ENCODE measurements at places on chromosomes 7 and 10. TPM values are rescaled to one million over a fixed set of nuclear protein-coding genes. Genes with fewer than 3 reads are reported as not detected.

KLF14 gene
- not detected for total RNA-seq

PCDH15 gene
- 0.86 TPM for total RNA-seq

EPO gene
- 0.29 TPM for total RNA-seq

SUFU gene
- 19.1 TPM for total RNA-seq

CXCL12 gene
- total RNA-seq: 0.91 TPM

NRP1 gene
- 24.0 TPM for total RNA-seq

ST8SIA6 gene
- 0.46 TPM for total RNA-seq

NUTM2E gene
- total RNA-seq: not detected

SAMD9L gene
- total RNA-seq: not detected

NUTM2A gene
- total RNA-seq: 0.28 TPM

DNA sequence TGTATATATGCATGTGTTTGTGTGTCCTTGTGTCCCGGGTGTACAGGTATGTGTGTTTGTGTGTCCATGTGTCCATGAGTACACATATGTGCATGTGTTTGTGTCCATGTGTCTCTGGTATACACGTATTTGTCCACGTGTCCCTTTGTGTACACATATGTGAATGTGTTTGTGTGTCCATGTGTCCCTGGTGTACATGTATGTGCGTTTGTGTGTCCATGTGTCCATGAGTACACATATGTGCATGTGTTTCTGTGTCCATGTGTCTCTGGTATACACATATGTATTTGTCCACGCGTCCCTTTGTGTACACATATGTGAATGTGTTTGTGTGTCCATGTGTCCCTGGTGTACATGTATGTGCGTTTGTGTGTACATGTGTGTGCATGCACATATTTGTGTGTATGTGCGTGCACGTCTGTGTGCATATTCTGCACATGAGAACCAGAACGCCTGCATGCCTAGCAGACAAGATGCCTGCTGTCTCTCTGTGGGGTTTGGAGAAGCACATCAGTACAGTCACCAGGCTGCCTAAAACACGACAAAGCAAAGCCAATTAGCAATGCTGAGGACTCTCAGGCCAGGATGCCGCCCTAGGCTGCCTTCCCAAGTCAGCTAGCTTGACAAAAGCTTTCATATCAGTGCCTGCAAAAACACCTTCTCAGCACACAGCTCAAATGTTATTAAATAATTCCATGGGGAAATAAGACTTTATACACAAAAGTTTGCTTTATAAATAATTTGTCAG is 327.8 kb downstream of the PTPRN2 start:
- no peak for DNase-seq

DNA sequence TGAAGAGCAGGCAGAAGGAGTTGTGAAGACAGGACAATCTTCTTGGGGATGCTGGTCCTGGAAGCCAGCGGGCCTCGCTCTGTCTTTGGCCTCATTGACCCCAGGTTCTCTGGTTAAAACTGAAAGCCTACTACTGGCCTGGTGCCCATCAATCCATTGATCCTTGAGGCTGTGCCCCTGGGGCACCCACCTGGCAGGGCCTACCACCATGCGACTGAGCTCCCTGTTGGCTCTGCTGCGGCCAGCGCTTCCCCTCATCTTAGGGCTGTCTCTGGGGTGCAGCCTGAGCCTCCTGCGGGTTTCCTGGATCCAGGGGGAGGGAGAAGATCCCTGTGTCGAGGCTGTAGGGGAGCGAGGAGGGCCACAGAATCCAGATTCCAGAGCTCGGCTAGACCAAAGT is 1.5 kb downstream of the CHPF2 start:
- DNase-seq: no peak

DNA sequence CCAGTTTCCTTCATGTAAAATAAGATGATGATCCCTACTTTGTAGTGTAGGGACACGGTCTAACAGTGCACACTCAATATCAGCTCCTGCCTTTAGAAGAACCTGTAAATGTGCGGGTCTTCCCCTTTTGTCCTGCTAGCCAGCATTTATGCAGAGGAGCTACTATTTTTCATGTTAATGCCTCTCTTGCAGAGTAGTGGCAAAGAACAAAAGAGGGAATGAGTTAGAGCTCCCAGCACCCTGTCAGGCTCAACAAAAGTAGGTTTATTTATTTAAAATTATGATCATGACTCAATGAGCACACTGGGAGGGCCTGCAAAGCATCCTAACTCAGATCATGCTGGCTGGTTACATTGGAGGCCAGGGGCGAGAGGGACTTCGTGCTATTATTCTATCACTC is 414.5 kb upstream of the COBL start:
- peak; percentile 58 for DNase-seq

GRCh38 chr10:129335942-129336341 is 131.1 kb upstream of the MGMT start:
- DNase-seq: no peak

- no peak for DNase-seq
Measured at GRCh38 chr10:58973235-58973595, 203.2 kb upstream of the PHYHIPL start.

- DNase-seq: no peak
Measured at GRCh38 chr10:119191881-119192280, 13.3 kb upstream of the PRDX3 start.

GRCh38 chr10:102632394-102633111 is 11.7 kb upstream of the TRIM8 start:
- DNase-seq: peak; percentile 55

GRCh38 chr7:47518827-47519226 is 63.1 kb downstream of the TNS3 start:
- no peak for DNase-seq

- DNase-seq: no peak
Measured at GRCh38 chr10:72593963-72594362, 31.9 kb downstream of the MICU1 start.

- no peak for DNase-seq
Measured at GRCh38 chr7:21898265-21898930, 47.3 kb downstream of the CDCA7L start.

- DNase-seq: no peak
Measured at GRCh38 chr10:107966826-107967225, 802.3 kb upstream of the SORCS1 start.

DNA sequence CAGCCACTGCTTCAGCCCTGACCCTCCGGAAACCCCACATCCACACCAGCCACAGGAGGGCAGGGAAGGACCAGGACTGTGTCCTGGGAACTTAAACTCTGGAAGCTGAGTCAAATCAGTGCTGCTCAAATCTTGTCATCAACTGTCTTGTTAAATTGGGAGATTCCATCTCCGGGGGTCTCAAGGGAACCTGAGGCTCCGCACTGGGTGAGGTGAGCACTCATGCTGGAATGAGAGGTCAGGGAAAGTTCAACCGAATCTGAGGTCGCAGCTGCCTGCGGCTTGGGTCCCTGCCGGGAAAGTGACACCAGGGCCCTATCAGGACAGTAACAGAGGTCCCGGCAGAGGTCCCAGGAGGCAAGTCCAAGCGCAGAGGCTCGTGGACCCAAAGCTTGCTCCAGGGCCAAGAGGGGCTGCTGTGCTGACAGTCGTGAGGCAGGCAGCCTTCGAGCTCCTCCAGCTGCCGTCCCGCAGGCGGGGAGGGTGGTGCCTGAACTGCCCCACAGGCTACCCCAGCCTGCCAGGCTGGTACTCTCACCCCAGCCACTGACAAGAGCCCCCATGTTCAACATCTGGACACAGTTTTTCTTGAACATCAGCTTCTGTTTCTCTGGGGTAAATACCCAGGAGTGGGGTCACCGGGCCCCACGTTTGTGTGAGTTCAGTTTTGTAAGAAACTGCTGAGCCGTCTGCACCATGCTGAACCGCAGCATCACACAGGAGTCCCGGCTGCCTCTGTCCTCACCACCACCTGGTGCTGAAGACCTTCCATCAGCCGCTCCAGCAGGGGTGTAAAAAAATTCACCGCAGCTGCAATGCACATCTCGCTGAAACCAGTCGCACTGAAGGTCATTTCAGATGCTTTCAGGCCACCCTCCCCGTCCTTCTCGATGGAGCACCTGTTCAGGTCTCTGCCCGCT is 101.0 kb downstream of the DIP2C start:
- no peak for DNase-seq

DNA sequence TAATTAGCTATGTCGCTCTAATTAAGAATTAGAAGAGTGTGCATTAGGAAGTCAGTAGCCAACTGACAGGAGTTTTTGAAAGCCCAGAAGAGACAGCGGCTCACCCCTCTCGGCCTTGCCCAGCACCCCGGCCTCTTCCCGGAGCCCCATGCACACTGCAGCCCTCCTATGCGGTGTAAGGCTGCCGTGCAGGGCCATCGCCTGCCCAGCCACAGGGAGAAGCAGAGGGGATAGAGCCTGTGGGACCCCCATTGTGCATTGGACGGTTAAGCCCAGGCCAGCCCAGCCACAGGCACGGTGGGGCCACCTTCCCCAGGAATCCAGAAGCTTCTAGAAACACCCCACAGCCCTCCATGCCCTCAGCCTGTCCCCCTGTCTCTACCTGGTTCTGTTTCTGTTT is 569.7 kb upstream of the MKI67 start:
- DNase-seq: no peak
